ENCODE measurements at places on chromosomes 2 and 18. TPM values are rescaled to one million over a fixed set of nuclear protein-coding genes. Genes with fewer than 3 reads are reported as not detected.

Gene SLC5A7
- not detected for polyA plus RNA-seq

Gene TRIM54
- 0.25 TPM for polyA plus RNA-seq

Gene MAB21L4
- polyA plus RNA-seq, result 0.22 TPM

Gene CELF4
- 74.4 TPM for polyA plus RNA-seq

Gene KCNK3
- polyA plus RNA-seq, result 6.8 TPM

Gene DSG4
- not detected for polyA plus RNA-seq

Gene CPS1
- 1.5 TPM for polyA plus RNA-seq

Gene LIPG
- 0.44 TPM for polyA plus RNA-seq

Gene UGGT1
- polyA plus RNA-seq, result 15.5 TPM

Gene CLEC4F
- not detected for polyA plus RNA-seq

Gene IL1RL1
- 1.7 TPM for polyA plus RNA-seq

Gene IL36G
- not detected for polyA plus RNA-seq

Gene C2orf81
- 9.9 TPM for polyA plus RNA-seq

Gene RGPD3
- polyA plus RNA-seq, result not detected

Gene MARCO
- 1.8 TPM for polyA plus RNA-seq

Gene ZC3H6
- 3.5 TPM for polyA plus RNA-seq

Gene PTRHD1
- polyA plus RNA-seq, result 58.8 TPM

Gene EPC2
- 17.7 TPM for polyA plus RNA-seq

Gene ZNF892
- polyA plus RNA-seq, result 2.1 TPM

Gene SRBD1
- 5.9 TPM for polyA plus RNA-seq

Gene SERPINB11
- not detected for polyA plus RNA-seq

Gene SOWAHC
- 3.0 TPM for polyA plus RNA-seq

Gene CDH19
- 0.68 TPM for polyA plus RNA-seq

Gene RGPD4
- not detected for polyA plus RNA-seq

Gene DSG1
- polyA plus RNA-seq, result 0.05 TPM

Gene GYPC
- 12.9 TPM for polyA plus RNA-seq

Gene KLHL41
- 0.29 TPM for polyA plus RNA-seq

Gene PKDCC
- polyA plus RNA-seq, result 4.1 TPM

Gene GAL3ST2
- not detected for polyA plus RNA-seq

Gene MC4R
- not detected for polyA plus RNA-seq

Measured in brain (organoid and tissue), 16 donors.